ENCODE measurements at places on chromosomes 1 and 21.

DNA sequence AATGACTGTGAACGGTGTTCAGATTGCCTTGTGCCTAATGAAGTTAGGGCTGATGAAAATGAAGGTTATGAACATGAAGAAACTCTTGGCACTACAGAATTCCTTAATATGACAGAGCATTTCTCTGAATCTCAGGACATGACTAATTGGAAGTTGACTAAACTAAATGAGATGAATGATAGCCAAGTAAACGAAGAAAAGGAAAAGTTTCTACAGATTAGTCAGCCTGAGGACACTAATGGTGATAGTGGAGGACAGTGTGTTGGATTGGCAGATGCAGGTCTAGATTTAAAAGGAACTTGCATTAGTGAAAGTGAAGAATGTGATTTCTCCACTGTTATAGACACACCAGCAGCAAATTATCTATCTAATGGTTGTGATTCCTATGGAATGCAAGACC is 96.6 kb downstream of the ZFYVE9 start:
- DNase-seq = no peak

DNA sequence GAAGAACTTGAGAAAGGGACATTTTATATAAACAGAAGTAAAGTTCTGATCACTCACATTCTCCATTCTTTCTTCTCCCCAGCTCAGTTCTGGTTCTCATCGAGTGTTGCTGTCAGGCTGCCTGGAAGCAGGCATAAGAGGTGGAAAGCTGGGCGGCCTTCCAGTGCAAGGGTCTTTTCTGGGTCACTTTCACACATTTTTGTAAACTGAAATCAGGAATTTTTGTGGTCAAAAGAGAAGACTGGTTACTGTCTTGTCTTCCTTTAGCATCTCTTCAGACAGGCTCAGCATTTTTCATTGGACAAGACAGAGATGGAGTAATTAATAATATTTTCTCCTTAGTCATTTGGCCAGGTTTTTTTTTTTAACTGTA is 93.7 kb downstream of the CTH start:
- DNase-seq = no peak

GRCh38 chr1:77516106-77516505 is 166.4 kb downstream of the ZZZ3 start:
- no peak for DNase-seq

- no peak for DNase-seq
Measured at GRCh38 chr1:184260382-184260781, 126.4 kb upstream of the C1orf21 start.

DNA sequence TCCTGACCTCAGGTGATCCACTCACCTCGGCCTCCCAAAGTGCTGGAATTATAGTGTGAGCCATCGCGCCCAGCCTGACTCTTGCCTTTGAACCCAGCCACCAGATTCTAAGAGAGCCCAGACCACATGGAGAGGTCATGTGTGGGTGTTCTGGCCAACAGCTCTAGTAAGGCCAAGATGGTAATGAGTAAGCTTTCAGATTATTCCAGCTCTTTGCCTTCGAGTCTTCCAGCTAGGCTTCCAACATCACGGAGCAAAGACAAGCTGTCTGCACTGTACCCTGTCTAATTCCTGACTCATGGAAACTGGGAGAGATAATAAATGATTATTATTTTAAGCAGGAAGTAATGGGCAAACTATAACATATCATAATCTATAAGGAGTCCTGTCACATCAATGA is 14.8 kb upstream of the ZFP69B start:
- DNase-seq = no peak

GRCh38 chr1:2115008-2115641 is 64.9 kb downstream of the PRKCZ start:
- no peak for DNase-seq

GRCh38 chr1:213051881-213052202 is 801 bp downstream of the RPS6KC1 start:
- no peak for DNase-seq

DNA sequence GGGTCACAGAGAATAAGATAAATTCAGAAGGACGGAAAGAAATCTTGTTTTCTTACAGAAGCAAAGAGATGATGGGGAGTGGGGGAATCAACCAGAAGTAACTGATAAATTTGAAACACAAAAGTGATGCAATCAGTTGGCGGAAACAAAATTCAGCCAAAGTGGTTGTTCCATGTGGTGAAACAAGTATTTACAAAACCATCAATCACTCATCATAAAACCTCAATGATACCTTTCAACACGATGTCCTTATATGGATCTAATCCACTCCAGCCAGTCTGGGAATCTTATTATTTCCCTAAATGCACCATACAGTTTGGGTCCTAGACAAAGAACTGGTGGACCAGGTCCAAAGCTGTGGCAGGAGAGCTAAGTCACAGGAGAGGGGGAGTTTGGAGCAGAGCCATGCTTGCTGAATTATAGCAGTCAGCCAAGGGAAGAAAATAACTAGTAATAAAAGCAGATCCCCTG is 303.8 kb upstream of the LRRC7 start:
- DNase-seq = no peak

DNA sequence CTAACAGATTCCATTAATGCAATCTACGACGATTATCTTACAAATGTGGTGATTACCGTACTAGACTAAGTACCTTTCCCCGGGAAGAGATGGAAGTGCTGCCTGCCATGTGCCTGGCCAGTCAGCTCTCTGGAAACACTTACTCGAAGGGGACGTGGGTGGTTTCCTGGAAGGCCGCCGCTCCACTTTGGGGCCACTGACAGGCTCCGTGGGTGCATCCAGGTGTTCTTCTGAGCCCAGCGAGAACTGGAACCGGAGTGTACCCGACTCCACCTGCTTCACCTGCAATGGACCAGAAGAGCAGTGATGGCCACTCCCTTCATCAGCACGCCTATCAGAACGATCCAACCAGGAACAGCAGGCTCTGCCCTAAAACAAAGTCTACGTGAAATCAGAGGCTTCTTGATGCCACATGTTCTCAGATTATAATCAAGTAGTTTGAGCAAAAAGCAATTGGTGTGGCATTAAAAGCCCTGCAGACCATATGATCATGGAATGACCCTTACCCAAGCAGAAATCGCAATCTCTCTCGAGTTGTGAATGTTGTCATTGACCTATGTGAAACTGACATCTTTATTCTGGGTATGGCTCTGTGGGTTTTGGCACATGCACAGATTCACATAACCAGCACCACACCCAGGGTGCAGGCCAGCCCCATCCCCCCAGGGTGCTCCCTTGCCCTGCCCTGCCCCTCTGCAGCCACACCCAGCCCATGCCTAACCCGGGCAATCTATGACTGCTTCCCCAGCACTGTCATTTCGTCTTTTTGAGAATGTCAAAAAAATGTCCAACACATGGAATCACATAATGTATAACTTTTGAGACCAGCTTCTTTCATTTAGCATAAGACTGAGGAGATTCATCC is 64.5 kb downstream of the NPHP4 start:
- DNase-seq = no peak

GRCh38 chr1:161839591-161839990 is 73.5 kb downstream of the ATF6 start:
- DNase-seq = no peak

- no peak for DNase-seq
Measured at GRCh38 chr1:7278045-7278444, 492.8 kb downstream of the CAMTA1 start.

- peak; percentile 72 for DNase-seq
Measured at GRCh38 chr21:38355992-38356781, 99.4 kb downstream of the KCNJ15 start.

- DNase-seq = no peak
Measured at GRCh38 chr1:17447501-17447992, 8.1 kb upstream of the RCC2 start.

DNA sequence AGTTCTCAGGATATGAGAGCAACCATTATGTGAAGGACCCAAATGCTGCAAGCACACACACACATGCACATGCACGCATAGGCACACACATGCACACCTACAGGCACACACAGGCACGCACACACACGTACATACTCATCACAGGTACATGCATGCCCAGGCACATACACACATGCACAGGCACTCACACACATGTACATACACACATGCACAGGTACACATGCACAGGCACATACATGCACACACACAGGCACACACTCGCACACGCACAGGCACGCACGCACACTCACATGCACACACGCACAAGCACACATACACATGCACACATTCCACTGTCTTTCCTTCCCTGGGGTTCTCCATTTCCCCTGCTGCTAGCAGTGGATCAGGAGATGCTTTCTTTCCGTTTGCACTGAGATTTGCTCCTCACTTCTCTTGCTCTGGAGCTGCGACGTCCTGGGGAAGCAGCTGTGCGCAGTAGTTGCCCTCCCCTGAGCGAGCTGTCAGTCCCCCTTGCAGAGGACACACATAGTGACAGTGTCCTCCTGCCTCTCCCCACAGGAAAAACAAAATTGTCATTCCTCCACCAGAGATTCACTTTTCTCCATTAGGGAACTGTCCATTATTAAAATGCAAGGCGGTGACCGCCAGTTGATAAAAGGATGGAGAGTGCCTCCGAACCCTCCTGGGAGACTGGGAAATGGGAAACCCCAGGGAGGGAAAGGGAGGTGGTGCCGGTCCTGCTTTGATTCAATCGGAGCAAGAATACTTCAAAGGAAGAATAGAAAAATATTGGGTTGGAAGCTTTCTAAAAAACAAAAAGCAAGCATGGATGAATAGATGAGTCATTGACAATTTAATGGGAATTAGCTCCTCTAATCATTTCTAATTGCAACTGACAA is 69.5 kb downstream of the WDR4 start:
- DNase-seq = no peak

DNA sequence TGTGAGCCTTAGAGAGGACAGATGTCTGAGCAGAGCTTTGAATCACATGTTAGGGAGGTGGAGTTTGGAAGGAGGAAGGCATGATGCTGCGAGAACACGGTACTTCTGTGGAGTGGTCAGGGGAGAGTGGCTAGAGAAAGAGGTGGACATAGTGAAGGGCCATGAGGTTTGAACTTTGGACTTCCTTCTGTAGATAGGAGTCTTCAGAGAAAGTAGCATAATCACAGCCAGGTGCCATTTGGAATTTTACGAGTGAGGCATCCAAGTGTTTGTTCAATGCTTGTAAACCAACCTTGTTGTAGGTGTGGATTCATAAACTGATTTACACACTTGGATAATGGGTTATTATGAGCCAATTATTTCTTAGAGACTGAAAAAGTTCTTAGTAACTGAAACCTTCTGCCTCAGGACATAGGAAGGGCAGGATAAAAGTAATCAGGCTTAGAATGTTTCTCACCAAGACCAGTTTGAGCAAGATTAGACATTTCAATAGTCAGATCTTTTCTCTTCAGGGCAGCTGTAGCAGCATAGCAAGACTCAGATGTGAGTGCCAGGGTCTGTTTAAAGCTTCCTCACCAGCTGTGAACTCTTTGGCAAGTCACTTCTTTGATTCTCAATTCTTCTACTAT is 83.5 kb upstream of the HMCN1 start:
- DNase-seq = no peak

- DNase-seq = peak; percentile 33
Measured at GRCh38 chr1:6785728-6786505, 663 bp downstream of the CAMTA1 start.

DNA sequence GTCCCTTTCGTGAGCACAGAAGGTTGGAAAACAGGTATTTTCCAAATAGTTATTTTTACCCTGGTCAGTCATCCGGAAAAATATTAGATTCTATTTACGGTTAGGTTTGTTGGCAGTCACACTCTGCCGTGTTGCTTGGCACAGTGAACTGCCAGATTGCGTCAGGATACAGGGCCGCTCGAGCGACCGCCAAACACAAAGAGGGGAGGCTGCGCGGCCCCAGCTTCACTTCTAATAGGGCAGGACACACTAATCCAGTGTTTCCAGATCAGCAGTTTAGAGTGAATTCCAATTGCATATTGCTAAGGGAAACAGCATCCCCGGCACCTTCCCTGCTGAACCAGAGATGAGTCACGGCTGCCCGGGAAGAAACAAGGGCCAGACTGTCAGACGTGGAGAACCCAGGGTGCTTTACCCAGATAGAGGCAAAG is 22.9 kb downstream of the UMODL1 start:
- DNase-seq = no peak

DNA sequence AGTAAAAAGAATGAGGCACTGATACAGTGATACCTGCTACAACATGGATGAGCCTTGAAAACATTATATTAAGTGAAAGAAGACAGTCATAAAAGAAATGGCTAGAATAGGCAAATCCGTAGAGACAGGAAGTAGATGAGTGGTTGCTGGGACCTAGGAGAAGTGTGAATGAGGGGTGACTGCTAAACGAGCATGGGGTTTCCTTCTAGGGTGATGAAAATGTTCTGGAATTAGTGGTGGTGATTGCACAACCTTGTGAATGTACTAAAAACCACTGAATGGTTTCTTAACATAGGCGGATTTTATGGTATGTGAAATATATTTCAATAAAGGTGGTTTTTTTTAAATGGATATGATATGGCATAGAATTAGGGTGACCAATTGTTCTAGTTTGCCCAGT is 12.6 kb upstream of the SERINC2 start:
- DNase-seq = no peak

- DNase-seq = no peak
Measured at GRCh38 chr1:27402349-27402754, 9.9 kb downstream of the GPR3 start.

DNA sequence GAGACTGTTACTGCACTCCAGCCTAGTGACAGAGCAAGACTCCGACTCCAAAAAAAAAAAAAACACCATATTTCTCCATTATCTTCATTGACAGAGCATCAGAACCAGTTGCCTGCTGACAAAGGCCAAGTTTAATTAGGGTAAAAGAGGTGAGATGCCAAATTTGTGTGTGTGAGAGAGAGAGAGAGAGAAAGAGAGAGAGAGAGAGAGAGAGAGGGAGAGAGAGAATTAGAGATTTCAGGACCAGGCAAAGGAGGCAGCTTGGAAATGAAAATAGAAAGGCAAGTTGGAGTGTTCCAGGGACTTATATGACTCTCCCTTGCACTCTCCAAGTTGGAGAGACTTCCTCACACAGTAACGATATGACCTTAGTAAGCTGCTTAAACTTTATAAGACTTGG is 24.3 kb upstream of the UAP1 start:
- no peak for DNase-seq

DNA sequence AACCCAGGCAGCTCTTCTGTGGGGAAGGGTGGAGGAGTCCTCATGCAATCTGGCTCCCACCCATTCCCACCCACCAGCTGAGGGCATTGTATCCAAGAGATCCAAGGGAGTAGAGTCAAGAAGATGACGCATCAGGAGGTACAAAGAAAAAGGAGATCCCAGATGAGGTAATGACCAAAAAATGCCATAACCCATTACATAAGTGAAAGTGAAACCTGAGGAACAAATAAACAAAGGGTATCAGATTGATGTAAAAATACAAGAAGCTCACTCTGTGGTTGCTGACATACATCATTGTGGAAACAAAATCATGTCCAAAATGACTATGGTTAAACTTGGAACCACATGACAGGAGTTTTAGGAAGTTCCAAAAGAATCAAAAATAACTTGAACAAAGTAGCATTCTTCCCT is 42.5 kb downstream of the CCN1 start:
- DNase-seq = no peak

DNA sequence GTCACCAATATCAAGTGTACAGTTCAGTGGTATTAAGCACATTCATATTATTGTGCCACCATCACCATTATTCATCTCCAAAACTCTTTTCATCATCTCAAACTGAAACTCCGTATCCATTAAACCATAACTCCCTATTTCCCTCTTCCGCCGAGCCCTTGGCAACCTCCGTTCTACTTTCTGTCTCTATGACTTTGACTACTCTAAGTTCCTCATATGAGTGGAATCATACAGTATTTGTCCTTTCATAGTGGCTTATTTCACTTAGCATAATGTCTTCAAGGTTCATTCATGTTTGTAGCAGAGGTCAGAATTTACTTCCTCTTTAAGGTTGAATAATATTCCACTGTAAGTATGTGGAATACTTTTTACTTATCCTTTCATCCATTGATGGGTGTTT is 21.7 kb downstream of the SELP start:
- DNase-seq = no peak

- no peak for DNase-seq
Measured at GRCh38 chr21:17050156-17050555, 462.7 kb upstream of the CXADR start.

Measured in stimulated activated naive CD8-positive, alpha-beta T cell treated with anti-CD3 and anti-CD28 coated beads, Interleukin-15, amount 100 ng/mL, for 72 hours (primary cell).